ENCODE measurements at places on chromosomes 6 and 20.
A peak's percentile ranks its signal among the peaks of the same experiment; 100 is the strongest.

- DNase-seq: no peak
Measured at GRCh38 chr6:87806635-87807034, 104.6 kb upstream of the AKIRIN2 start.

DNA sequence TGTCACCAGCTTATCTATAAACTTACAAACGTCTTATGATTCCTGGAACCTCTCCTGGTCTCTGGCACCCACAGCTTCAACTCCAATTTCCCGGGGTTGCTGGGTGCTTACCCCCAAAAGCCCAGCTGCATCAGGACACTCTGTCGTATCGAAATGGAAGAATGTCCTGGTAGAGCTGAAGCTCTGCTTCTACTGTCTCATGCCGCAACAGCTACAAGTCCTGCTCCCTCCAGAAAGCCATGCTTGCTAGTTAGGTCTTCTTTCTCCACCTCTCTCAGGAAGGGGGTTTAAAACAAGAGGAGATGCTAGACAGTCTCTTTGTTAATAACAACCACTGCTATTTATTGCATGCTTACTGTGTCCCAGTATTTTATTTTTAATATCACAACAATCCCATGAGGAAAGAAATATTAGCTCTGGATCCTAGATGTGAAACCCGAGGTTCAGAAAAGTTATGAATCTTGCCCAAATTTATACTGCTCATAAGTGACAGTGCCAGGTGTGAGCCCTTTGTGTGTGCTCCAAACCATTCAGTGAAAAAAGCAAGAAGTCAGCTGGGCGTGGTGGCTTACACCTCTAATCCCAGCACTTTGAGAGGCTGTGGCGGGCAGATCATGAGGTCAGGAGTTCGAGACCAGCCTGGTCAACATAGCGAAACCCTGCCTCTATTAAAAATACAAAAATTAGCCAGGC is 82.3 kb upstream of the GCM1 start:
- DNase-seq: no peak

- DNase-seq: peak; percentile 53
Measured at GRCh38 chr6:157761331-157761921, 61.6 kb upstream of the SNX9 start.

GRCh38 chr20:34927736-34928135 is 27.9 kb downstream of the GSS start:
- DNase-seq: no peak

DNA sequence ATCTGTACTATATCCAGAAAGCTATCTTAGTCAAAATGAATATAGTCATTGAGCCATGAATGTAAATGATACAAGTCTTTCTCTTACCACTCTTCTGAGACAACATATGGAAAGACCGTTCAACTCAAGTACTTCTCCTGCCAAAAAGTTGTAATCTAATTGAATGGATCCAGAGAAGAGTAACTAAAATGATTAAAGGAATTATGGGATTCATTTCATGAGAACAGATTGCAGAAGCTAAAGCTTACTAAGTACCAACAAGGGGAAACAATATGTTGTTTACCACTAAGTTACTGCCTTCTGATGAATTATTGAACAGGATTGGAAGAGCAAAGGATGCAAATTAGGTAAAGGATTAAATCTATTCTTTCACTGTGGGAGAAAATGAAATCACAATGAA is 2.0 kb upstream of the LGSN start:
- DNase-seq: no peak
